ENCODE measurements at places on chromosomes 4 and X. TPM values are rescaled to one million over a fixed set of nuclear protein-coding genes. Genes with fewer than 3 reads are reported as not detected.

Gene GIMD1
- total RNA-seq: not detected

GRCh38 chr4:38365748-38366310 lies 298.2 kb upstream of the KLF3 start:
- no peak for DNase-seq

- DNase-seq: no peak
Measured at GRCh38 chrX:124239911-124240310, 92.5 kb upstream of the TEX13D start.

- DNase-seq: no peak
Measured at GRCh38 chrX:148459343-148459742, 41.1 kb upstream of the AFF2 start.
